Activated T-cell treated with anti-CD3 and anti-CD28 coated beads for 1 hour (primary cell): ENCODE measurements at places on chromosomes 2 and 18.

DNA sequence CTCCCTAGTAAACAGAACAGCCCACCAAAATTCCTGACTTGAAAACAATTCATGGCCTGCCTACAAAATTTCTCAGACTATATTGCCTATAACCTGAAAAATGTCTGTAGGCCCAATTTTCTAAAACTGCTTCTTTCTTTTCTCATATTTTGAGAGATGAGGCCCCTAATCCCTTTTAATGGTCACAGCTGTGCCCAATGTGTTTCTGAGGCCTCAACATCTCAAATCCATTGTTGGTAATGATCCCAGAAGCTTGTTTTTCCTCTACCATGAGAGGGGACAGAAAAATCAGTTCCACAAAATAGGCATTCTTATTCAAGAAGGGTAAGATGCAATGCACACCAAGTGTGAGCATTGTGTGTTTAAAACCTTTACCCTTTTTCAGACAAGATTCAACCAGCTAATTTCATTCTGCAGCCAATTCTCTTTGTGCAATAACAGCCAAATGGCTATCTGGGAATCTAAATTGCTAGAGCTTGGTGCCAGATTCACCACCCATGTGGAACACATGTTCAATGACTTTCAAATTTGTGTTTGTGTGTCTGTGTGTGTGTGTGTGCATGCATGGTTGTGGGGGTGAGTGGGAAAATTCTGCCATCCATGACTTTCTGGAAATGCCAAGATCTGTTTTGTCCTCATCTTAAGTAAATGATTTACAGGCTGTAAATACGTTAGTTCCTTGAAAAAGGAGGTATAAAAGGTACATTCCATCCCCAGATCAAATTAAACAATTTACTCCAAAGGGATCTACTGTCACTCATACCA lies 319.5 kb downstream of the TNS1 start:
- no peak for DNase-seq

- DNase-seq, result no peak
These were observed 460.1 kb upstream of the SALL3 start for GRCh38 chr18:78519394-78520062.

DNA sequence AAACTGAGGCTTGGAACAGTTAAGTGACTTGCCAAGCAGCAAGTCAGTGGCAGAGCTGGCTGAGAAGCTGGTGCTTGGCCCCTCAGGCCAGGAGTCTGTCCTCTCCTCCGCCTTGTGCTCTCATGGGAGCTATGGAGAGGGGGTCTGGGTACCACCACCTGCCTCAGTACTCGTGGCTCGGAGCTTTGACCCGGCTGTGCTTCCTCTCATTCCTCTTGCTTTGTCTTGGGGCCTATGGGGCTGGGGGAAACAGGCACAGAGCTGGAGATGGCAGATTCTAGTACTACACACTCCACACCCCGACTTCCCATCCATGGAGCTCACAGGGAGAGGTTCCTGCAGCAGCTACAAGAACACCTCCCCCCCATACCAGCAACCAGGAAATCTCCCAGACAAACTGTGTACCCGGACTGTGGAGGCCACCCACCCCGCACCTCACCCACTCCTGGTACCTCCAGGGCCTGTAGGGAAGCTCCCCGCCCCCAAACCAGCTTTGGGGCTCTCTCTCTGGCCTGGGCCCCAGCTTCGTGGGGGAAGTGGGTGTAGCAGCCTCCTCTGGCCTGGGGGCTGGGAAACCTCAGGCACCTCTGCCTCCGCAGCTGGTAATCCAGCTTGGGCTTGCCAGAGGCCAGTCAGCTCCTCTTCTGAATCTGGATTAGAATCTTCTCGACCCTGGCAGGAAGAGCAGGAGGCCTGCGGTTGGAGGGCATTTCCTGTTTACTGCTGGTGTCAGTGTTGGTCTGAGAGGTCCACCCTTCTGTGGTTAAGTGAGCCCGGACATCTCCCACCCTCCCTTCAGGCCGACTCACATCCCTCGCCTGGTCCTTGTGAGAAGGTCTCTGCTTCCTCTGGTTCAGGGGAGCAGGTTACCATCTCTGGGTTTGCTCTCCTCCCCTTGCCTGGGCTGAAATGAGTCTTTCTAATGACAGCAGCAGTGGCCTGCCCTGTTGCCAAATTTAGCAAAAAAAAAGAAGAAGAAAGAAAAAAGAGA lies 22.3 kb upstream of the RHOB start:
- DNase-seq, result no peak

DNA sequence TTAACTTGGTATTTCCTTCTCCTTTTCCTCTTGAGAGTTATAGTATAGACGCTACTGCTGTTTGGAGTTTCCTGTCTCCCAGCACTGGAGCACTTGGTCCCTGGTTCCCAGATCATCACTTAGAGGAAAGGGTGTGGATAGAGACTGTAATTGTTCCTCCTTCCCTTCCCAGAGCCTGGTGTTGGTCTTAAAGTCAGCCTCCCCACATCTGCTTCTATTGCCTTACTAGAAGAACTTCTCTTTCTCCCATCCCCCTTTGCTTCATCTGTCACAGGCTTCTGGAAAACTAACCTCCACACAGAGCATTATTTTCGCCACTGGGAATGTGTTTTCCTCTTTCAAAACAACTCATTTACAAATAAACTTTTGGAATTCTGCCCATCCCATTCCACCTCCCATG lies 131.0 kb downstream of the CCDC85A start:
- no peak for DNase-seq

- DNase-seq, result peak; percentile 26
These were observed 17.8 kb downstream of the PDCL3 start for GRCh38 chr2:100580367-100581276.

DNA sequence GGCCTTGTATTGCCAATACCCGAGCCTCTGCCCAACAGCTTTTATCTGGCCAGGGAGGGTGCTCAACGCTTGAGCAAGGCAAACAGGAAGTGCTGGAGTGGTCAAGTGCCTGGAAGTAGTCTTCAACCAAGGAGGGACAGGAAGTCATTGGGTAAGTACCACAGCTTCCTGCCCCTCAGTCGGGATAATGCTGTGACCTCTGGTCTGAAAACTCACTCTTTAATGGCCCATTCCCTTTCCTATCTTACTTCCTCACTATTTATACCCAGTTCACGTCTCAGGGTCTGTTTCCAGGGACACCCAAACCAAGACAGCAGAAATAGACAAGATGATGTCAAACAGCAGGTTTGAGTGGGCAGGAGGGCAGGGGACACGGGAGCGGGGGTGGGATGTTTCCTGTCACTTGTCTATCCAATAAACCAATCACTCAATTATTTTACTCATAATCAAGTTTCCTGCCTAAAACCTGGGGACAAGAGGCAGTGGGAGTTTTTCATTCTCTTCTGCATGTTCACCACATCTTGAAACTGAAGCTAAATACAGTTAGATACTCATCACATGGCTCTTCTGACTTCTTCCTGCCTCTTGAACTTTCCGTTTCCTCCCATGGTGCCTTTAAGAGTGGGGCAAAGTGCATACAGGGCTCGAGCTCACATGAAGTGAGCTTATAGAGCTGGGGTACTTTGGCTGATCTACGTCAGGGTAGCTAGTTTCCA lies 68.9 kb upstream of the CAB39 start:
- DNase-seq, result no peak

DNA sequence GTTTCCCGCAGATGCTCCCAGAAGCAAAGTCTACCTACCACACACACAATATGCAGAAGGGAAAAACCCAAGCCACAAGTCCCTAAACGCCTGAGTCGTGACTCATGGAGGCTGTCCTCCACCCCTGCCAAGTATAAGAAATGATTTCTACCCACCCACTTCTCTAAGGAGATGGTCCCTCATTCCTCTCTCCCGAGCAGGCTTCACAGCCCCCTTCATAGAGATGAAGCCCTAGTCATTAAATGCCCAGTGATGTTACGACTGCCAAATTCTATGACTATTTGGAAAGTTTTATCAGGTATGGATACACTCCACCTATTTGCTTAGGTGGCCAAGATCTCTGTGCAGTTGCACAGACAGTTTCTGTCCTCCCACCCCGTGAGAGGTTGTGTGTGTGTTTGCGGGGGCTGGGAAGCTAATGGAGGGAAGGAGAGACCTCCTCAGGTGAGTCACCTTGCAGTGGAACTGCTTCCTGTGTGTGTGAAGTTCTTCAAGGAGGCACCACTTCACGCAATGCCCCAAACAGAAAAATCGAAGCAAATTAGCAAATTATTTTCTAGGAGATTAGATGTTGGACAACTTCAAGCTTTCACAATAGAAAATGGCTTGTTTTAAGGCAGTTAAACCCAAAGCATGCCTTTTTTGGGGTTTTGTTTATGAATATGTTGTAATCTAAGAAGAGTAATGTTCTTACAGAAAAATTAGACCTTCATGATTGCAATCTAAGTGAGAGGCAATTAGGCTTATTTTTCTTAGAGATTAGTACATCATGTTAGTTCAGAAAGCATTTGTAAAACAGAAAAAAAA lies 175.2 kb downstream of the TGIF1 start:
- peak; percentile 24 for DNase-seq

- no peak for DNase-seq
These were observed 34.7 kb upstream of the ZSWIM2 start for GRCh38 chr2:186883666-186884065.

DNA sequence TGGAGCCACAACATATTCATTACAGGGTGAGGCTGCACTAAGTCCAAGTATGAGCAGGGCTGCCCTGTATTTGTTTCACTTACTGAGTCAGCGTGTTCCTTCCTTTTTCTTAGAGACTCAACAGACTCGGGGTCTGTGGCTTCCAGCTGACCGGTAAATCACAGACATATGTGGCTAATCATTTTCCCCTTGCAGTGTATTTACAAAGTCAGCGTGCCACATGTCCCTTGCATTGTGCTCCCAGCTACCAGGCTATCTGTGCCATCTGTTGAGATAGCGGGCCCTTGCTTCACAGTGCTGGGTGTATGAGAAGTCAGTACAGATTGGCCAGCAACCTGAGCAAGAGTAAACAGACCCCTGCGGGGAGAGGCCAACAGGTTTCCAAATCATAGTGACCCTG lies 254.3 kb downstream of the LRRTM1 start:
- no peak for DNase-seq

DNA sequence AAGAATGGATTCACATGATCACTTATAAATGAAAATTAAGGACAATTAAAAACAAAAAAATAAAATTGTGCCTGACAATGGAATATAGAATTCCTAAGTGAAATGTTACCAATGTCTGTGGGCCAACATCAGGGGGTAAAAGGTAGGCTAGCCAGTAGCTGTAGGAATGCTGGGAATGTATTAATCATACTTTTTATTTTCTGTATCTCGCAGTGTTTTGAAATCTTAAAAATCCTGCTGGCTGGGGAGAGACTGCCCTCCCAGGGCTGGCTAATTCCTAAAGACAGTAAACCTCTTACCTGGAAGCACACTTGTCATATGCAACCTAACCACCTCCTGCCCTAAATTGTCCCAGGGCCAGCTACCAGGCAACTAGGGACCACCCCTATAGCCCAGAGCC lies 69.8 kb downstream of the REV1 start:
- no peak for DNase-seq

- DNase-seq, result no peak
These were observed 90.3 kb upstream of the BCL2L11 start for GRCh38 chr2:111030260-111030891.

DNA sequence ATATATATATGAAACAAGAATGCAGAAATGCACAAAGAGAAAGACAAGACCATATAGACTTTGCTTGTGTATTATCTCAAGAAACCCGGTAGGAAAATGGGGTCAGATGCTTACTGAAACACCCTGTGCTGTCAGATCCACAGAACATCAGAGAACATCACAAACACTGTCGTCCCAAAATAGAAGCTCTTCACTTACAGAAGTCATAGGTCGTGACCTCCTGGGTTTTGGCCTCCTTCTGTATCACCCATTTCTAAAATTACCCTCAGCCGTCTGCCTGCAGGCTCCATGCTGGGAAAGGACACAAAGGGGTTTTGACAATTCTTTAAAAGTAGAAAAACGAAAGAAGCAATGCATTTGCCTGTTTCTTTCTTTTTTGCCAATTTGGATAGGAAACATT lies 137.9 kb downstream of the PAX3 start:
- no peak for DNase-seq
